Smooth muscle cell of the umbilical artery (primary cell): ENCODE measurements at places on chromosomes 5 and 9. TPM values are rescaled to one million over a fixed set of nuclear protein-coding genes. Genes with fewer than 3 reads are reported as not detected.

The PLAC8L1 gene
- total RNA-seq: 0.59 TPM in 1 of 2 replicates, not detected in the other

The TRMO gene
- total RNA-seq: 9.5 and 12.2 TPM in 2 replicates

The SPATA6L gene
- total RNA-seq: 0.18 and 1.5 TPM in 2 replicates

The NPR2 gene
- total RNA-seq: 30.6 and 38.0 TPM in 2 replicates

The OR1N1 gene
- not detected in 2 replicates for total RNA-seq

The FOXD4L4 gene
- total RNA-seq: 0.18 TPM in 1 of 2 replicates, not detected in the other

The DMRT3 gene
- total RNA-seq: not detected in 2 replicates

The PCDHB2 gene
- total RNA-seq: 0.59 and 0.74 TPM in 2 replicates

The ZNF354C gene
- 7.1 and 8.1 TPM in 2 replicates for total RNA-seq

The ANXA2R gene
- total RNA-seq: 1.2 and 1.9 TPM in 2 replicates

The GNPDA1 gene
- total RNA-seq: 80.3 and 81.7 TPM in 2 replicates

The ZNF618 gene
- 10.4 and 13.5 TPM in 2 replicates for total RNA-seq

The RNF208 gene
- total RNA-seq: 0.30 and 0.83 TPM in 2 replicates

The LAMC3 gene
- under 0.01 and 0.05 TPM in 2 replicates for total RNA-seq

The SPATA31A6 gene
- not detected in 2 replicates for total RNA-seq

The SMIM33 gene
- total RNA-seq: not detected in 2 replicates

The SNCAIP gene
- total RNA-seq: 2.2 and 13.1 TPM in 2 replicates

The LCN9 gene
- not detected in 2 replicates for total RNA-seq

The PCDHGA3 gene
- total RNA-seq: 1.6 and 2.1 TPM in 2 replicates

The PAX5 gene
- total RNA-seq: not detected in 2 replicates

The CDC26 gene
- 30.9 and 40.7 TPM in 2 replicates for total RNA-seq

The PCDH12 gene
- total RNA-seq: under 0.01 and 0.05 TPM in 2 replicates

The ZFP2 gene
- 0.55 and 0.89 TPM in 2 replicates for total RNA-seq

The SLC12A2 gene
- 21.4 and 31.8 TPM in 2 replicates for total RNA-seq

The FABP6 gene
- 0.55 TPM in 1 of 2 replicates, not detected in the other for total RNA-seq

The SEPTIN8 gene
- 48.7 and 67.4 TPM in 2 replicates for total RNA-seq

The CCDC112 gene
- 5.0 and 8.4 TPM in 2 replicates for total RNA-seq

The PCDHA10 gene
- 0.23 and 0.59 TPM in 2 replicates for total RNA-seq

The RLN1 gene
- not detected in 2 replicates for total RNA-seq

The PLAA gene
- total RNA-seq: 51.4 and 67.2 TPM in 2 replicates

The OCLN gene
- 0.59 and 0.74 TPM in 2 replicates for total RNA-seq

The SLC34A3 gene
- under 0.01 TPM in 1 of 2 replicates, not detected in the other for total RNA-seq

The GRIN3A gene
- total RNA-seq: under 0.01 TPM in 1 of 2 replicates, not detected in the other

The FOXD4L6 gene
- total RNA-seq: 0.30 and 0.37 TPM in 2 replicates

The MARVELD2 gene
- 0.30 and 1.3 TPM in 2 replicates for total RNA-seq

The MARCHF3 gene
- 58.2 and 73.6 TPM in 2 replicates for total RNA-seq

The OGN gene
- total RNA-seq: 0.59 TPM in 1 of 2 replicates, not detected in the other

The ORM2 gene
- total RNA-seq: not detected in 2 replicates

The SPATA31E1 gene
- total RNA-seq: not detected in 2 replicates

The DCAF10 gene
- 20.8 and 48.9 TPM in 2 replicates for total RNA-seq

The OBP2B gene
- total RNA-seq: not detected in 2 replicates

The PCDHGB5 gene
- 30.9 and 34.3 TPM in 2 replicates for total RNA-seq

The ANKHD1 gene
- total RNA-seq: 43.9 and 69.1 TPM in 2 replicates

The PCDHA8 gene
- under 0.01 and 0.23 TPM in 2 replicates for total RNA-seq

The PCDHB16 gene
- total RNA-seq: 0.09 and 0.30 TPM in 2 replicates

The COL23A1 gene
- 0.09 TPM in 1 of 2 replicates, not detected in the other for total RNA-seq

The SH2D3C gene
- total RNA-seq: 0.18 and 0.30 TPM in 2 replicates

The AMACR gene
- 8.6 and 9.9 TPM in 2 replicates for total RNA-seq

The FBP1 gene
- total RNA-seq: not detected in 2 replicates

The LRRC19 gene
- not detected in 2 replicates for total RNA-seq

The LMX1B gene
- not detected in 2 replicates for total RNA-seq

The ANKRD20A1 gene
- not detected in 2 replicates for total RNA-seq

The CCDC192 gene
- total RNA-seq: not detected in 2 replicates

The PPP2CA gene
- 62.4 and 171 TPM in 2 replicates for total RNA-seq

The ENC1 gene
- total RNA-seq: 217 and 309 TPM in 2 replicates

The CDX1 gene
- total RNA-seq: not detected in 2 replicates

The ARL14EPL gene
- total RNA-seq: not detected in 2 replicates

The C9orf153 gene
- total RNA-seq: 0.30 and 1.1 TPM in 2 replicates
